ENCODE measurements at places on chromosomes 12 and 14.

DNA sequence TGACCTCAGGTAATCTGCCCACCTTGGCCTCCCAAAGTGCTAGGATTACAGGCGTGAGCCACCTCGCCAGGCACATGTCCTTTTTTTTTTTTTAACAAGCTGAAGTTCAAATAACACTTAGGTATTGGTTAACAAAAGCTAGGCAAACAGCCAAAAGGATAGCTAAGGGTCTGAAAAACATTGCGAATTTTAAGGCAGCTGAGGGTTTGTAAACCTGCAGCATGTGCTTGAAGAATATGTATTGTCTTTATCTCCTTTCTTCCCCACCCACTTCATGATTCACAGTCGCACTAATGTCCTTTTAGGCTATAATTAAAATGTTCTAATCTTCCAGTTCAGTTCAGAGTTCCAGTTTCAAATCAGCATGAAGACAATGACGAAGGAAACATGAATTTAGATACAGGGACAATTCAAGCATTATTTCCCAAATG, 30.1 kb upstream of the CERS5 start:
- no peak for DNase-seq

GRCh38 chr12:100830003-100830795, 35.6 kb downstream of the ANO4 start:
- no peak for DNase-seq

GRCh38 chr14:55782166-55782565, 202.2 kb downstream of the KTN1 start:
- no peak for DNase-seq

GRCh38 chr12:50734409-50735263, 29.3 kb upstream of the ATF1 start:
- DNase-seq, result no peak

DNA sequence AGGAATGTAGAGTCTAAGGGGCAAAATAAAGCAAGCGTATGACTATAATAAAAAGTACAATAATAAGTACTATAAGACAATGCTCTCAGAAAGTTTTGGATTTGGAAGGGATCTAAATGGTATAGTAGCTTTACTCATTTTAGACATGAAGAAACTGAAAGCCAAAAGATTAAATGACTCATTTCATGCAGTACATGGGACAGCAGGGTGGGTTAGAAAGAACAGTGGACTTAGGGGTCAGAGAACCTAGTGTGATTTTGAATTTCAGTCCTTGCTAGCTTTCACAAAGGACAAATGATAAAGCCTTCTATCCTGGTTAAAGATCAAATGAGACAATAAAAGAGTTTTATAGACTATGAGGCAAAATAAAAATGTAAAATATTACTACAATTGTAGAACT, 6.8 kb upstream of the LEMD3 start:
- DNase-seq, result no peak

DNA sequence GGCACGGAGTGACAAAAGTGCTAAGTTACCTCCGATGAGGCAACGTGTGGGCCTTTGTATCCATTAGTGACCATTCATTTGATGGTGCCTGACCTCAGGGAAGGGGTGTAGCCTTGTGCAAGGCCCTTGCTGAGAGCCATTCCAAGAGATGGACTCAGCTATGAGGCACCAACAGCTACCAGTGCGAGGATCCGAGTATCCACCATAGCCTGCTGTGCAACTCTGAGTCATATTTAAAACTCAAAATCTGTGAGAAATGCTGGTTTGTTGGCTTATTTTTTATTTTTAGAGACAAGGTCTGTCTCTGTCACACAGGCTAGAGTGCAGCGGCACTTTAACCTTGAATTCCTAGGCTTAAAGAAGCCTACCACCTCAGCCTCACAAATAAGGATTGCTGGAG, 25.1 kb upstream of the WNK1 start:
- no peak for DNase-seq

- DNase-seq, result no peak
Observed at GRCh38 chr14:36134038-36134437, 42.5 kb downstream of the PTCSC3 start.

- DNase-seq, result no peak
Observed at GRCh38 chr14:87233266-87233665, 759.7 kb downstream of the GALC start.

DNA sequence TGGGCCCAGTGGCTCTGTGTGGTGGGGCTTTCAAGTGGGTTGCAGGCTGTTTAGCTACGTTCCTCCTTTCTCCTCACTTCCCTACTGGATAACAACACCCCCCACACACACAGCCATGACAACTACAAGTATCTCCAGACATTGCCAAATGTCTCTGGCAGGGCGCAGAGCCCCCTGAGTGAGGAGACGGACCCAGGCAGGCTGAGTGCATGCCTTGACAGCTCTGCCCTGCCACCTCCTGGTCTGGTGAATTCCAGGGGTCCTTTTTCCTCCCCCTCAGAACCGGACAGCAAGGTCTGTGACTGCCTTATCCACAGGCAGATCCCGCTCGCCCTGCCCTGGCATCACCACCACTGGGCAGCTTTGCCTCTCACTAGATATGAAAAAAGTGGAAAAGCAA, 276.5 kb downstream of the TMEM132C start:
- DNase-seq, result no peak

DNA sequence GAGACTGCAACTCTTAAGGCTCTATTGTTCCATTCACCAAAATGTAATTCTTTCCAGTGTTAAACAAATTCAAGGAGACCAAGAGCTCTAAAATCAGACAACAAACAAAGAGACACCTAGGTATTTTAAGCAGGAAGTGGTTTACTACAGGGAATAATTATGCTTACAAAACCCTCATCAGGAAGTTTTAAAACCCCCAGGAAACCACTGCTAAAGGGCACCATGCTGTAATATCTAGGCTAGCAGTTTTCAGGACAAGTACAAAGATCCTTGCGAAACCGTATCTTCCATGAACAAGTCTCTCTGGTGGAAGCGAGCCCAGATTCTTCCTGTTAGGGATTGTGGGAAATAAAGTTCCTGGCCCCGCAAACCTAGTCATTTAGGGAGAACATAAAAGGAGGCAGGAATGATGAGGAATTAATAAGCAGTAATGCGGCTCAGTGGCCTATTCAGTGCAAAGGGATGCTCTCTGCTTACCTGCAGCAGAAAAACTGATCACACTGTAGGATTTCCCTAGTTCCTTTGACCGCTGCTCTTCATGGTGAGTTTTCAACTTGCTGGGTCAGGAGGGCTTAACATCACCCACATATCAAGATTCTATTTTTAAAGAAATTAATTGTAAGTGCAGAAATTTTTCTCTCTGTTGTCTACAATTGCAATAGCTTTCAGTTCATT, 42.8 kb downstream of the ACSM4 start:
- no peak for DNase-seq

GRCh38 chr12:119870457-119870856, 6.7 kb downstream of the CIT start:
- no peak for DNase-seq

- no peak for DNase-seq
Observed at GRCh38 chr12:3611860-3612703, 121.1 kb downstream of the PRMT8 start.

GRCh38 chr12:87467936-87468335, 561.3 kb downstream of the C12orf50 start:
- no peak for DNase-seq

DNA sequence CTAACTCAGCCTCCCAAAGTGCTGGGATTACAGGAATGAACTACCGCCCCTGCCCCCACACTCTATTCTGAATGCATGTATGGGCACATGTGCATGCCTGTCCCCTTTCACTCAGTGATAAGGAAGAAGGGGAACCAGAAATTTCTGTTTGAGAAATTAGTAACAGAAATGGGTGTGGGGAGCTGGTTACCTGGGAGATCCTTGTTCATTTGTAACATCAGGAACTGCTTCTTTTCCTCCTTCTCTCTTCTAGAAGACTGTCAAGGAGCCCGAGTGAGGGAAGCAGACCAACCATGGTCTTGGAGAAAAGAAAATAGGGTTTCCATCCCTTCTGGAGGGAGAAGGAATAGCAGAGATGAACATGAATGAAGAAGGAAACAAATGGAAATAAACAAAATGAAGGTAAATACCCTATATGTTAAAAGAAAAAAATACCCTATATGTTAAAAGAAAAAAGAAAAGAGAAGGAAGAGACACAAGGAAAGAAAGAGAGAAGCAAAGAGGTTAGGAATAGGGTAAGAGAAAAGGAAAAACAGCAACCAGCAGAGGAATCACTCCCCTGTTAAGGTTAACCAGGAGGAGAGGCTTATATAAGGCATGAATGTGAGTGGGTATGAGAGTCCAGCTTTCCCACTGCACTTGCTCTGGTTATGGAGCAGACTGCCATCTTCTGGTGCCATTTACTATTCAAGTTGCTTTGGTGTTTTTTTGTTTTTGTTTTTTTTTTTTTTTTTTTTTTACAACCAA, 3.3 kb downstream of the PPP1R3E start:
- DNase-seq, result no peak

DNA sequence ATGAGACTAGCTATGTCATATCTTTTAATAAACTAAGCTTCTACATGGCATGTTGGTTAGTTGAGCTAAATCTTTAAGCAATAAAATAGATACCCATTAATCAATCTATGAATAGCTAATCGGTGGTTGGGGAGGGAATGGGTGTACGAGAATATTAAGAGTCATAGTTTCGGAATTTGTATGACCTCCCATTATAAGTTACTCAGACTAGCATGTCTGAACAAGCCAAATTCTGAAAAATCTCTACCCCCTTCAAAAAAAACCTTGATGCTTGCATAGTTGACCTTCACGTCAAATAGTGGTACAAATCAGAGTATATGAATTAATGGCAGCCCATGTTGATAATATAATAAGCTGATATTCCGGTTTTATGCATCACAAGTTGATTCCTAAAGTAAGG, 60.0 kb downstream of the PLEKHG7 start:
- no peak for DNase-seq

DNA sequence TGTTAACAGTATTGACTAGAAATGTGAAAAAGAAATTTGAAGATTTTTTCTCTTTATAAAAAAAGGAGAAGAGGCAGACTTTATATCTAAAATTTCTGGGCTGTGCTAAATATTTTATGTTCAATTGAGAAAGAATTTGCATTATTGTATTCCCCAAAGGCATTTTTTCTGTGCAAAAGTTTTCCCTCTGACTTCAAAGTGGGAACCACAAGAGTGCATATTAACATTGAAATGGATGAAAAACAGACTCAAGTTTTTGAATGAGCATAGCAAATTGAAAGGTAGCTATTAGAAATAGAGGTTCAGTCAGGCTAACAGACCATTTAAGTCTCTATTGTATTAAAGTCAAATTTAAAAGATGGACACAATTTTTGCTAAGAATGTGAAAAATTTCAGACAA, 95.2 kb downstream of the RASSF9 start:
- no peak for DNase-seq

GRCh38 chr12:74541074-74541473, 3.4 kb downstream of the ATXN7L3B start:
- DNase-seq, result no peak

DNA sequence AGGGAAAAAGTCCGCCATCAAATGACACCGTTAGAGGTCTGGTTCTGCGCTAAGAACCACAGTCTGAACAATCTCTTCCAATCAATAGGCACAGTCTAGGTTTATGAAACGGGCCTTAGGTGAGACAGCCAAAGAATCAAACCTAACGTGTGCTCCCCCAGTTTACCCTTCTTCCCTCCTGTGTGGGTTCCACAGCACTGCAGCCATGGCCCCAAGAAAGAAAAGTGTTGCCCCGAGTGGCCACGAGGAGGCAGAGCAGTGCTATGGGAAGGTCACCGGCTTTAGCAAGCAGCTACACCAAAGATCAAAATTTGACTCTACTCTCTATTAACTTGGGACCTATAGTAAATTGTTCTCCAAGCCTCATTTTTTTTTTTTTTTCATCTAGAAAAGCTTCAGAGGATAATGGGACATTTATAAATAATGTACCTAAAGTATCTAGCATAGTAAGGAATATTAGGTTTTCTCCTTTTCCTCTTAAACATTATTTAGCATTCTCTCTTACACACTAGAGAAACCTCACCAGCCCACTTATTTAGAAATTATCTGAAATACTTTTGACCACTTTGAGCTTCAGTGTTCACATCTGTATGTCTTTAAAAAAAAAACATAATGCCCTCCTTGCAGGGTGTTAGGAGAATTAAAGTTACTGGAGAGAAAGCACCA, 70.2 kb upstream of the GPHB5 start:
- peak; percentile 18 for DNase-seq

- no peak for DNase-seq
Observed at GRCh38 chr14:70982200-70982599, 74.9 kb downstream of the PCNX1 start.

DNA sequence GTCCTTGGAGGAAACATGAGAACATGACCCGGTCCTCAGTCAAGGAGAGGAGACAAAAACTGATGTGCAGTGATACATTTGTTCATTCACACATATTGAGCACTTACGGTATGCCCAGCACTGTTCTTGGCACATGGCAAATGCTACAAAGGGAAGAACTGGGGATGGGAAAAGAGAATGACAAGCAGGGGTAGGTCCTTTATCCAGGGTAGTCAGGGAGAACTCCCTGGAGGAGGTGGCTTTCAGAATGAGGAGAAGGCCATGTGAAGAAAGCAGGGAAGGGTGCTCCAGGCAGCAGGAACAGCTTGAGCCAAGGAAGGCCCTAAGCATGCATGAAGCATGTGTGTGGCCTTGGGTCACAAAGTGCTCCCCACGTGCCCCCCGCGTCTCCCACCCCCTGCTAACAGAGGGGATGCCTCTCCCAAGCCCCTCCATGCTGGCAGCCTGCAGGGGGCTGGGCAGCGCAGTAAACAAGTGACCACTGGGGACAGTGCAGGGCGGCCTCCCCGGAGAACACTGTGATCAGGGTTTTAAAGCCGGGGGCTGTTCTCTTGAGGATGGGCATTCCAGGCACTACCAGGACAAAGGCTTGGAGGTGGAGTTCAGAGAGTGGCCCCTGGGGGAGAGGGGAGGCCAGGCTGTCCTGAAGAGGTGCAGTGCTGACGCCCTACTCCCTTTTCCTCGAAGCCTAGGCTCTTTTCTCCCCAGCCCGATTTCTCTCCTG, 71.0 kb downstream of the PHETA1 start:
- DNase-seq, result no peak

All from stimulated activated CD8-positive, alpha-beta memory T cell treated with anti-CD3 and anti-CD28 coated beads, Interleukin-15, amount 100 ng/mL, for 1 hour (primary cell).